ENCODE measurements at places on chromosomes 4 and X.

DNA sequence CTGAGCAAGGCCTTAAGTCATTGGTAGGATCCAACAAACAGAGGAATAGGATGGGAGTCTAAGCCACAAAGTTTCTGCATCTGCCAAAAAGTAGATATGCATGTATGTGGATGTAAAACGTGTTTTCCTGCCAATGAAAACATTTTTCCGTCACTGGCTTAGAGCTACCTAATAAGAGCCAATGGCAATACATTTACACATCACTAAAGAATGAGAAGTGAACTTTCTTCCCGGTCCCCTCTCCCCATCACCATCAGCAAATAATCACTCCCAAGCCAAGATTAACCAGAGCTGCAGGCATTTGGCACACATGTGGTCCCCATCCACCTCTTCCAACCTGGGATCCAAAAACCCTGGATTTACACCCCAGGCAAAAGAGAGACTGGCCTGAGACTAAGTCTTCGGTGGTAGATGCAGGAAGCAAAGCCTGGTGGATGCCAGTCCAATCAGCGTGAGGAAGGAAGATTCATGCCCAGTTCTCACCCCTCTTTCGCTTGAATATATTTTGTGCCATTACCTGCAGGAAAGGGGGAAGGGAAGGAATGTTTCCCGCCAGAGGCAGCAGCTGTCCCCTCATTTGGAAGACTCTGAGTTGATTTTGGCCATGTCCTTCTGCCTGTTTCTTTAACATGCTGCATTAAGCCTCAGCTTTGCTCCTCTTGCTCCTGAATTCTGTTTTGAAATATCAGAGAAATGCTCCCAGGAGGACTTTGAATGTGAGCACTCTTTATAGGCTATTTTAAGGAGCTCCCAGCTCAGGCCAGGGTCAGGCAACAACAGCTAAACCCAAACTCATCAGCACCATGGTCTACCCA is 131.4 kb downstream of the CHIC2 start:
- no peak for DNase-seq

GRCh38 chr4:95614684-95615205 is 66.0 kb upstream of the UNC5C start:
- no peak for DNase-seq

GRCh38 chr4:186588503-186588902 is 33.1 kb upstream of the MTNR1A start:
- DNase-seq: no peak

DNA sequence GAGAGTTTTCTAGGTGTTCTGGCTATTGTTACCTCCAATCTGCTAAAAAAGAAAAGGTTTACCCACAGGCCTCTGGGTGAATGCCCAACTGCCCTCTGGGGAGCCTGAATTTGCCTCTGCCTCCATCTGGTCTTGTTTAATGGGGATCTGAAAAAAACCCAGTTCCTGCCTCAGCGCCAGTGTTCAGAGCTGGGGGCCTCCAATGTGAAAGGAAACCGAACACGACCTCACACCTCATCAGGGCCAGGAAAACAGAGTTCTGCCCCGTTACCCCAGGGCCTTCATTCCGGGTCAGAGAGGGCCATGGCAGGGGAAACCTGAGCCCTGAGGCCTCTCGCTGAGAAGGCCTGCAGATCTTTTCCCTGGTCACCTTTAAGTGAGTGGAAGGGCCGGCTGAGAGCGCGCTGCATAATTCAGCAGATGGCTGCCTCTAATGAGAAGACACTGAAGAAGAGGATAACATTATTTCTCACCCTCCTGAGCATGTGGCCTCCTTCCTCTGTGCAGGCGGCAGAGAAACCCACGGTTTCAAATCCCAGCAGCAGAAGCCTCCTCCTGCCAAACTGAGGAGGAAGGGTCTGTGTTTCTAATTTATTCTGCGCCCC is 6.8 kb downstream of the SEPTIN6 start:
- DNase-seq: no peak

DNA sequence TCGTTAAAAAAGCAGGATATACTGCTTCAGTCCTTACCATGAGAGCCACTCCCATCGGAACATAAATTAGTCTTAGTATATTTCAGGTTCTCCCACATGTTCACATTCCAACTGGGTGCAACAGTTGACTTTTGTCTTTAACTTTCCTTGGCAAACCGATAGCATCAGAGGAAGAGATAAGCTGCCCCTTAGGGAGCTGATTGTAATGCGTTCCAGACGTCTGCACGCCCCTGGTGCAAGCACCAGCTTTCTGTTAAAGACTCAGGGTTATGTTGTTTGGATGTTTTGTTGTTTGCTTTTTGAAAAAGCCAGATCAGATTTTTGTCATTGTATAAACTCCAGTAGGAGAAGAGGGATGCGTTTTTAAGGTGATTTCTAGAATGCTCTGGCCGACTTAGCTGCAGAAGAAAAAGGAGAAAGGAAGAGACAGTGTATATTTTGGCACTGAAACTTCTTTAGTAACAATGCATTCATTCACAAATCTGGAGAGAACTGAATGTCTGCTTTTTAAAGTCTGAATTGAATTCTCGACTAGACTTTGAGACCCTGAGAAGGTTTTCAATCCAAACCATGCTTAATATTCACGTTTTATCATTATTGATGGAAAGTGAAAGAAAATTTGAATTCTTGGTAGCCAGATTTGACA is 160.9 kb downstream of the CBR4 start:
- DNase-seq: no peak

DNA sequence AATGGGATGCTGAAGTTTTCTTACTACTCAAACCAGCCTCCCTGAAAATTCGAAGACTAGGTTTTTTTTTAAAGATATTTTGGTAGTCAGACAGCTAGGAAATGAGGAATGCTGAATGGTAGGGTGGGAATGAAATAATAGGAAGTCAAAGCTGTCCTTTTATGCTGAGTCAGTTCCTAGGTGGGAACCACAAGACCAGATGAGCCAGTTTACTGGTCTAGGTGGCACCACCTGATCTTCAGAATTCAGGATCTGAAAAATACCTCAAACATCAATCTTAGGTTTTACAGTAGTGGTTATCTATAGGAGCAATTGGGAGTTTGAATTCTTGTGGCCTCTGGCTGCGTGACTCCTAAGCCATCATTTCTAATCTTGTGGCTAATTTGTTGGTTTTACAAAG is 183.1 kb upstream of the GALNT7 start:
- no peak for DNase-seq

- DNase-seq: no peak
Measured at GRCh38 chr4:135838889-135839288, 1637.3 kb upstream of the PABPC4L start.

DNA sequence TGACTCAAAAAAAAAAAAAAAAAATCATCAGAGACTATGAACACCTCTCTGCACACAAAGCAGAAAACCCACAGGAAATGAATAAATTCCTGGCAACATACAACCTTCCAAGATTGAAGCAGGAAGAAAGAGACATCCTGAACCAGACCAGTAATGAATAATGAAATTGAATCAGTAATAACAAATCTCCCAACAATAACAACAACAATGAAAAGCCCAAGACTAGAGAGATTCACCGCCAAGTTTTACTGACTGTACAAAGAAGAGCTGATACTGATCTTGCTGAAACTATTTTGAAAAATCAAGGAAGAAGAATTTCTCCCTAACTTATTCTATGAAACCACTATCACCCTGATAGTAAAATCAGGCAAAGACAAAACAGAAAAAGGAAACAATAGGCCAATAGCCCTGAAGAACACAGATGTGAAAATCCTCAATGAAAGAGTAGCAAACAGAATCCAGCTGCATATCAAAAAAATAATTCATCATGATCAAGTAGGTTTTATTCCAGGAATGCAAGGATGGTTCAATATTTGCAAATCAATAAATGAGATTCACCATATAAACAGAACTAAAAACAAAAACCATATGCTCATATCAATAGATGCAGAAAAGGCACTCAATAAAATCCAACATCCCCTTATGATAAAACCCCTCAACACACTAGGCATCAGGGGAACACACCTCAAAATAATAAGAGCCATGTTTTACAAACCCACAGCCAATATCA is 31.0 kb upstream of the PLK4 start:
- DNase-seq: no peak

DNA sequence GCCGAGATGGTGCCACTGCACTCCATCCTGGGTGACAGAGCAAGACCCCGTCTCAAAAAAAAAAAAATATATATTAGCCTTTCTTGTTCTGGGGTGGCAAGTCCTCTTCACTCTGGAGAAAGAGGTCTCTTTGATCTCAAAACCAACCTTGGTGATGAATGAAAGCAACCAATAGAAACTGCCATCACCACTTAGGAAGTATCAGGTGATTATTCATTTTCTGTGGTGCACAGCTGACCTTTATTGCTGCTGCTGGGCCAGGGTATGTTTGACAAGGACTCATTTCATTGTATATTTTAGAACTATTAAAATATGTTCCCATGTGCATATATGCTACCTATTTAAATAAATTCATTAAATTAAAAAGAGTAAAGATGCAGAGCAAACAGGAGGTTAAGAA is 76.0 kb upstream of the KIT start:
- DNase-seq: peak; percentile 17

DNA sequence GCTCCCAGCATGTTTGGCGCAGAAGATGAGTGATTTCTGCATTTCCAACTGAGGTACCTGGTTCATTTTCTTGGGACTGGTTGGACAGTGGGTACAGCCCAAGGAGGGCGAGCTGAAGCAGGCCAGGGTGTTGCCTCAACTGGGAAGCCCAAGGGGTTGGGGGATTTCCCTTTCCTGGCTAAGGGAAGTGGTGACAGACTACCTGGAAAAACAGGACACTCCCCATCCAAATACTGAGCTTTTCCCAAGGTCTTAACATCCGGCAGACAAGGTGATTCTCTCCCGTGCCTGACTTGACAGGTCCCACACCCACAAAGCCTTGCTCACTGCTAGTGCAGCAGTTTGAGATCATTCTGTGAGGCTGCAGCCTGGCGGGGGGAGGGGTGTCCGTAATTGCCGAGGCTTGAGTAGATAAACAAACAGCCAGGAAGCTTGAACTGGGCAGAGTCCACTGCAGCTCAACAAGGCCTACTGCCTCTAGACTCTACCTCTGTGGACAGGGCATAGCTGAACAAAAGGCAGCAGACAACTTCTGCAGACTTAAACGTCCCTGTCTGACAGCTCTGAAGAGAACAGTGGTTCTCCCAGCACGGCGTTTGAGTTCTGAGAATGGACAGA is 307.7 kb upstream of the ARSJ start:
- no peak for DNase-seq

DNA sequence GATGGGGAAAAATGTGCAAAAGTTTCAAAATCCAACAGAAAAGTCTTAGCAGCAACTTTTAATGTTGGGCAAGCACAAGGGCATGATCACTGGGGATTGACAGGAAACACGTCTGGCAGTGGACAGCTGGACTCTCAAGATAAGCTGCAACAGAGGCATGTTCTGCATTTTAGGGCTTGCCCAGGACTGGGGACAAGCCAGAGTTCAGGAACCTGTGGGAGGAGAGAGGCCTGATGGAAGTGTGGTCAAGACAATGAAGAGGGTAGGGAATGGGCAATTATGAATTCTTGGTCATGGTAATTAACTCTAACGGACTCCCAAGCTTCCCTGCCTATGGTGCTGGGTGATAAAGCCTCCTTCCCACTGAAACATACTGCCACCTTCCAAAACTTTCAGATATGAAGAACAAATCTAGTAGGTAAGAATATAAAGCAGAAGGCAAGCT is 48.4 kb downstream of the ANXA3 start:
- no peak for DNase-seq

DNA sequence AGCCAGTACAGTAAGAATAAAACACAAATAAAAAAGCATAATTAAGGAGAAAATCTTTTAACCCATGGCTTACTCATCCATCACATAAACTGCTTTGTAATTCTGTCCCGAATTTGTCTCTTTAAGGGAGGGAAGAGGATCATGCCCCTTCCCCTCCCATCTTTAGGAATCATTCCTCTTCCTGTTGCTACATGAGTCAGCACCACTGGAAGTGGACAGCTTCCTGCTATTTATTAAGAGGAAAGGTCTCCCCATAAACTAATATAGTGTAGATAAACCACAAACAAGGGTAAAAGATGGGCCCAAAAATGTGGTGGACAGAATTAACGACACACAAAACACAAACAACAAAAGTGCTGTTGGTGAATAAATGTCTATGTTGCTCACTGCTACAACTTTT is 75.8 kb downstream of the PPP3CA start:
- no peak for DNase-seq

GRCh38 chr4:105509291-105509690 is 35.4 kb upstream of the PPA2 start:
- DNase-seq: no peak

DNA sequence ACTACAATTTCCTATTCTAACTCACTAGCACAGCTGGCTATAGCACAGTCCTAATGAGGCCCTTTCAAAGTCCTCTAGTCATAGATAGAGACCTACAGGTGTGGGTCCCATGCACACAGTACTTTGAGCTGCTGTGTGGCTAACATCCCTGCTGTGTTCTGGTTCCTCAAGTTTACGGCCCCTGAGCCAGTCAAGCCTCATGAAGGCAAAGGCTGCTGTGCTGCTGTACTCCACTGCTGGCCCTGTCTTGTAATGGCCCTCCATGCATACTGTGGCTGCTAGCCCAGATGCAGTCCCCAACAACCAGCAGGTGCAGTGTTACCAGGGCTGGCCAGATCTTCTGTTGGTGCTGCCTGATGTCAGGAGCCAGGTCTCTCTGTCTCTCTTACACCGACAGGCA is 23.4 kb upstream of the ENPEP start:
- DNase-seq: no peak

DNA sequence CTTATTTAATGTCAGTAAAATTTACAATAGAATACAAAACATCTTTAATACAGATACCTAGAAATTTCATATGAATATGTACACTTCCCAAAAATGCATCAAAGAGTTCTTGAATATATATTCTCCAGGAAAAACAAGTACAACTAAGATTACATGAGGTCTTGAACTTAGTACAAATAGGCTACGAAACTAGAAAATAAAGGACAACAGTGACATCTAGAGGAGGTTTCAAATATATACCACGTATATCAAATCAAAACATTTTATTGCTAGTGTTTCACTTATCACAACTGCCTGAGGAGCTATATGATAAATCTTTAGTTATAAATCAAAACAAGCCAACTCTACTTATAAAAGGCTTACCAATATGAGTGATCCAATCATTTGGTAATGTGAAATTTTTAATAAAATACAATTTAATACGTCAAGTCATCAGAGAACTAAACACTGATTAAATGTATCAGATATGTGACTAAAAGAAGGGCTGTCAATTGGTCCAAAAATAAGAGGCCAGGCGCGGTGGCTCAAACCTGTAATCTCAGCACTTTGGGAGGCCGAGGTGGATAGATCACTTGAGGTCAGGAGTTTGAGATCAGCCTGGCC is 36.6 kb downstream of the ANAPC10 start:
- DNase-seq: peak; percentile 19

DNA sequence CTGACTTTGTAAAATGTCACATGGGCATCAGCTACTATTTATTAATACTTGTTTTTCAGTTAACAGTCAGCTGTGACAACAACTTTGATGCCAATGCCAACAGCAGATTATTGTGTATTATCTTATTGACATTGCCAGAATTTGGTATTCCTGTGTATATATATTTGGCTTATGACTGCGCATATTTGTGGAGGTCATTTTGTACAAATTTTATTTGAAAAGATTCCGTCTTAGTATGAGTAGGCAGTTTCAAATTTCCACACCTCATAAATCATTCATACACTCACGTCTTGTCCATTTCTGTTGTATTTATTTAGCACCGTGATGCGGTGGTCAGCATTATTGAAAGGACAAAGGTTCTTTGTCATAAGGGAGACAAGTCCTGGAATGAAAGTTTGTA is 558.2 kb upstream of the NDST4 start:
- no peak for DNase-seq

- no peak for DNase-seq
Measured at GRCh38 chr4:34417160-34417559, 1827.2 kb downstream of the ARAP2 start.
